ENCODE measurements at places on chromosomes 7 and 10. TPM values are rescaled to one million over a fixed set of nuclear protein-coding genes. Genes with fewer than 3 reads are reported as not detected.

RGR gene
- 2.8 TPM for total RNA-seq

FRMPD2 gene
- not detected for total RNA-seq

ITPRID1 gene
- not detected for total RNA-seq

PNLIPRP1 gene
- not detected for total RNA-seq

EMX2 gene
- total RNA-seq: 0.28 TPM

PON1 gene
- total RNA-seq: not detected

UBN2 gene
- 18.0 TPM for total RNA-seq

OPN4 gene
- not detected for total RNA-seq

BAMBI gene
- total RNA-seq: 15.1 TPM

JMJD1C gene
- 138 TPM for total RNA-seq

CNPY1 gene
- not detected for total RNA-seq

SEMA3E gene
- 1.4 TPM for total RNA-seq

SDK1 gene
- total RNA-seq: 2.5 TPM

NPFFR1 gene
- 0.60 TPM for total RNA-seq

CYP3A5 gene
- 19.9 TPM for total RNA-seq

PLPP4 gene
- total RNA-seq: 1.9 TPM

ZPBP gene
- total RNA-seq: not detected

SH2B2 gene
- total RNA-seq: 21.3 TPM

AGR2 gene
- not detected for total RNA-seq

HOXA13 gene
- not detected for total RNA-seq

CLCN1 gene
- 0.24 TPM for total RNA-seq

TNKS2 gene
- total RNA-seq: 52.8 TPM

Data from omental fat pad (tissue), 4 donors.